Dorsolateral prefrontal cortex (tissue), 122 donors: ENCODE measurements at places on chromosomes 4 and X. TPM values are rescaled to one million over a fixed set of nuclear protein-coding genes. Genes with fewer than 3 reads are reported as not detected.

- no peak for DNase-seq
Observed at GRCh38 chr4:61505773-61506685, 305.9 kb downstream of the ADGRL3 start.

DNA sequence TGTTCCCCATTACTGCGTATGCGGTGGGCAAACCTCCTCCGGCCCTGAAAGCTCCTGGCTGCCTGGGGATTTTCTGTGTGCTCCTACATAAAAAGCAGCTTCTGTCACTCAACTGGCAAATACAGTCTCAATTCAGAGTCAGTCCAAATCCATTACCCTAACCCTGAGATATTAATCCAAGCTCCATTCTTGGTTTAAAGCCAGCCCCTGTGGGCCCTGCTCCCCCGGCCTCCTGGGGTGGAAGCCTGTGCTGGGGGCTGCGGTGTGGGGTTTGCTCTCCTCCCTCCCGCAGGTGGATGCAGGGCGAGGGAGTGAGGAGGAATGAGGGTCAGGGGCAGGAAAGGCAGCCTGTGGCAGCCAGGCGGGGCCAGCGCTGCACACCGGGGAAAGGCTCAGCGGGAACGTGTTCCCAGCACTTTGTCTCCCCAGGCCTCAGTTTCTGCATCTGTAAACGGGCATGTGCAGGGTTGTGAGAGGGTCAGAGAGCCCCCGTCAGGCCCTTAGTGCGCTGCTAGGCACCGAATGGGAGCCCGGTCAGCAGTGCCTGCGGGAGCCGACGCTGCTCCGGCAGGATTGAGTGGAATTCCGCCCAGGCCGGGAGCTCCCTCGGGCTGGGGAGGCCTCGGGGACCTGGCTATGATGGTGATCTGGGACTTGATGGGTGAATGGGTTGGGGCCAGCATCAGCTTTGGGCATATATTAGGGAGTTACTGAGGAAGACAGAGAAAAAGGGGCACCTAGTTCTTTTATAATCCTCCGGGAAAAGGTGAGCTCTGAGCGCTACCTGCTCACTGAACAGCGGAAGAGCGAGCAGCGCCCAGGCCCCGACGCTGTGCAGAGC, 6.3 kb upstream of the RGS12 start:
- peak; percentile 23 for DNase-seq

DNA sequence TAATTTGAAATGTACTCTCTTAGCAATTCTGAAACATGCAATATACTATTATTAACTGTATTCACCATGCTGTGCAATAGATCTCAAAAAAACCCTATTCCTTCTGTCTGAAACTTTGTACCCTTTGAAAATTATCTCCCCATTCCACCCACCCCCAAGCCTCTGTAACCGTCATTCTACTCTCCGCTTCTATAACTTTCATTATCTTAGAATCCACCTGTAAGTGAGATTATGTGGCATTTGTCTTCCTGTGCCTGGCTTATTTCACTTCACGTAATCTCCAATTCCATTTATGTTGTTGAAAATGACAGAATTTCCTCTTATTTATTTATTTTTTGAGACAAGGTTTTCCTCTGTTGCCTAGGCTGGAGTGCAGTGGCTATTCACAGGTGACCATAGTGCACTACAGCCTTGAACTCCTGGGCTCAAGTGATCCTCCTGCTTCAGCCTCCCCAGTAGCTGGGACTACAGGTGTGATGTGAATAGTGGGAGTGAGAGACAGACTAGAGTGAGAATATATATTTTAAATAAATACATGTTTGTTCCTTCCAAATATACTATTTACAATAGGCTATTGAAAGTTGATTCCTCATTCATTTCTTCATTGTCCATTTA, 30.5 kb downstream of the VSIG4 start:
- DNase-seq: no peak

KIT gene
- 25.8 TPM for total RNA-seq

MTNR1A gene
- not detected for total RNA-seq
